Ureter (tissue), 1 donor: ENCODE measurements at places on chromosomes 2 and 18. TPM values are rescaled to one million over a fixed set of nuclear protein-coding genes. Genes with fewer than 3 reads are reported as not detected.
A peak's percentile ranks its signal among the peaks of the same experiment; 100 is the strongest.

RNF152 gene
- 52.9 TPM for total RNA-seq

PSMD1 gene
- total RNA-seq = 102 TPM

DNA sequence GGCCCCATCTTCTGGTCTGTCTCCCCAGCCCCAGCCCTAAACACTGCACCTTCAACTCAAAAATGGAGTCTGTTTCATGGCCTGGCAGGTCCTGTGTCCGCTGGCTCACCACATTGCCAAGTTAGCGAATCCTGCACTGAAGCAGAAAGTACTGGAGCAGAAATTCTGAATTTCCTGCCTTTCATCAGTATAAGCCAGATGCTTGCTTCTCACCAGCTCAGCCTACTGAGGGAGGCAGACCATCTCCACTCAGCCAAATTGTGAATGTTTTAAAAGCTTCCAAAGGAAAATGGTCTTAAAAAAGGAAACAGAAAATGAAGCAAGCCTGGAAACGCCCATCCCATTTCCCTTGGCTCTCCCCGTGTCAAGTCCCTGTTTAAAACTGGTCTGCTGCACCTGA, 157.8 kb downstream of the C1D start:
- no peak for DNase-seq

DNA sequence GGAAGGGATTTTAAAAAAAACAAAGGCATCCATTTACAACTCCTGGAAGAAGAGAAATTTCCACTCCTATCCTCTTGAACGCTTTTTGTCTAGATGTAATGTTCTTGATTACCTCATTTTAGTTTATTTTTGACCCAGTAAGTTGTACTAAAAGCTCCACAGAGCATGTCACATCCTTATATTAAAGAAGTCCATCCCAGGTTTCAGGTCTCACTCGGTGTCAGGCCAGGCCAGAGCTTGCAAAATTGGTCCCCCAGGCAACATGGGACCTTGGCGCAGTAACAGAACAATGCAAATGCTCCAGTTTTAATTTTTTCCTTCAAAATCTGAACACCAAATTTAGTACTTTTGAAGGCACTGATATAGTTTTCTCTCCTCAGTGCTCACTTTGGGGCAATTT, 218.4 kb upstream of the REV1 start:
- no peak for DNase-seq

- no peak for DNase-seq
Measured at GRCh38 chr2:66463206-66463755, 28.4 kb downstream of the MEIS1 start.

- no peak for DNase-seq
Measured at GRCh38 chr2:26922405-26923188, 47.8 kb upstream of the MAPRE3 start.

- DNase-seq = no peak
Measured at GRCh38 chr2:10686176-10686730, 3.5 kb downstream of the NOL10 start.

GRCh38 chr2:14354231-14354630, 278.3 kb upstream of the LRATD1 start:
- no peak for DNase-seq

DNA sequence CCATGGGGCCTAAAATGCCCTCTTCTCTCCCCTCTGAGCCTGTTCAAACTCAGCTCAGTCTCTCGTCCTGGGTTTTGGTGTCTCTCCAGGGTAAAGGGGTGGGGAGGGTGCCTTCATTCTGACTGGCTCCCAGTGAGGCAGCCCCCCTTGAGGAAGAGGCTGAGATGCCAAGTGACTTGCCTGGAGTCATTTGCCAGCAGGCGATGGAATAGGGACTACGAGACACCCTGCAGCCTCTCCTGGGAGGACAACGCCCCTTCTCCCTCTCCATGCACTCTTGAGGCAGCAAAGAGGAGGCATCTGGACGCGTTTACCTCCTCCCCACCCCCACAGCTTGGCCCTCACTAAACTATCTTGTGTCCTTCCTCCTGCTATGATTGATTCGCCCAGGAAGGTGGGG, 760 bp upstream of the STON1 start:
- no peak for DNase-seq

- no peak for DNase-seq
Measured at GRCh38 chr2:199315299-199316179, 142.2 kb downstream of the SATB2 start.

DNA sequence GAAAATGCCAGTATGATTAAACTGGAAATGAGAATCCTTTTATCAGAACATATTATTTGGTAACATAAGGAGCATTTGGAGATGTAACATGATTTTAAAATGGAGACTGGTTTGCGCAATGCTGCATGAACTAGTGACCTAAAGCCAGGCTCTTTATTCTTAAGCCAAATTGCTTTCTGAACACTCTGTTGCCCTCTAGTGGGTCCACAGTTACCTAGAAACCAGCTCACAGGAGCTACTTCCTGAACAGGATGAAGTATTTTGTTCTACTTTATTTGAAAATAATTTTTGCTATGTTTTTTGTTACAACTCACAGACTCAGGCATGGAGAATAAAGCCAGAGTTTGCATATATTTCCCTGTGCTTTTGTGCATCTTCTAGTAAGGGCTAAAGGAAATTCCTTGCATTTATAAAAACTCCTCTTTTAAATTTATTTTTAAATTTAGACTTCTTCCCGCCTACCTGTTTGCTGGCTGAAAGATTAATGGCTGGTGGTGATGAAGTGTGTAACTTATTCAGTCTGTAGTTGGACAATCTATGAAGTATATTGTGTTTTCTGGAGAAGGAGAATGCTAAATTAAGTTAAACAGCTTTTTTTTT, 146.7 kb downstream of the PARD3B start:
- peak; percentile 51 for DNase-seq

GRCh38 chr18:49061991-49062831, 111.4 kb upstream of the SMAD7 start:
- DNase-seq = no peak

GRCh38 chr18:8361941-8362471, 247.2 kb upstream of the RAB12 start:
- DNase-seq = no peak
